Non-pigmented ciliary epithelial cell (primary cell): ENCODE measurements at places on chromosomes 3 and 15.

GRCh38 chr15:49383266-49383665, 39.8 kb upstream of the FGF7 start:
- DNase-seq: no peak

DNA sequence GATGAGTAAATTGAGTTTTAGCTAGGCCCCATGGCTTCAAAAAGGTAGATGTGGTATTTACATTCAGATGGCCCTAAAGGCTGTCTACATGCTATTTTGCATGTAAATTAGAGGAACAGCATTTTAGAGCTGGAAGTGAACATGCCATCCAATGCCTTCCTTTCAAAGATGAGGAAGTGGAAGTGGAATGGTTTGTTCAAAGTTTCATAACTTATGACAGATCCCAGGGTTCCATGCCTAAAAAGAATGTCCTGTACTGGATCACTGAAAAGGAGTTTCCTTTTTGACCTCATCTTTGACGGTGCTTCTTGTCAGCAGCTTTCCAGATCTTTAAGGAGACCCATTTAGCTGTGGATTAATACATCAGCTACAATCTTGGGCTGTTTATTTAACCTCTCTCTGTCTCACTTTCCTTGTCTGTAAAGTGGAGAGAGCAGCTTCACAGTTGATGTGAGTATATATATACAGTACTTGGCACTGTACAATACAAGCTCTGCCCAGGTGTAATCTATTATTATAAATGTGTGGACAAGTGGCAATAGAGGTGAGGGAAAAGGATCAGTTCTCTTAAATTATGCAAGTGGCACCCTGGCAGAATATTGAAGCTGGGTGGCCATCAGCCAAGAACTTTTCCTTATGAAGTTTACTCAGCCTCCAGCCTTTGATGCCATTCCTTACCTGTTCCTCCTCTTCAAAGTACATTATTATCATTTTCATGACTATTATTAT, 68.7 kb upstream of the GOLGA8B start:
- DNase-seq: no peak

DNA sequence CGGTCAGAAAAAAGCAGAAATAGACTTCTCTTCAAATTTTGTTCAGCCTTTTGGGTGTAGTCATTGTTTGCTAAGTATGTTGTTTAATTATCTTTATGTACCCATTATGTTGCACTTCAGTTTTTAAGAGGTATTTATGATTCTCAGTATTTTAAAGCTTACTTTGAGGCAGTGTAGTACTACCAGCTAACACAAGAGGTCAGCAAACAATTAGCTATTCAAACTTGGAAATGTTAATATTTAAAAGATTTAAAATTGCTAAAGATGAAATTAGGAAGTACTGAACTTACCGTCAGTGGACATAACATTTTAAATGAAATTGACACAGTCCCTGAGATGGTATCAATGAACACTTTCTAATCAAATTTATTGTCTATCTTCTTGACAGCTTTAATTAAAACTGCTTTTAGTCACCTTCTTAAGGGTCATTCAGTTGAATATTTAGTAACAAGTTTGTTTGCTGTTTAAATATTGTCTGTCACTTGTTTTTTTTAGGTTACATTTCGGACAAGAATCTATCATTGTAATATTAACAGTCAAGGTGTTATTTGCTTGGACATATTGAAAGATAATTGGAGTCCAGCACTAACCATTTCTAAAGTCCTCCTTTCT, 28.1 kb downstream of the NKIRAS1 start:
- no peak for DNase-seq

DNA sequence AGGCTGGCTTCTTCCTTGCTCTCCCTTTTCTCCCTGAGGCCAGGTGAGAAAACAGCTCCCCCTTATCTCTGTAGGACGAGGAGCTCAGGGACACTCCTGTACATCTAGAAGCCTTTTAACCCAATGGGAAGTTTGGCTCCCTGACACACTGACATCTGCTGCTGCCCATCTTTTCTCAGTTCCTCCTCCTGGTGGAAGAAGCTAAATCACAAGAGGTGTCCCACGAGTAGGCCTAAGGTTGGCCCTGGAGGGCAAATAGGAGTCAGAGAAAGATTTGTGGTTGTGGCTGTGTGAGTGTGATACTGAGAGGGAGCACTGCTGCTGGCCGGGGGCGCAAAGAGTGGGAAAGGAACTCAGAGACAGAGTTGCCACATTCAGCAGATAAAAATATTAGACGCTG, 49.5 kb downstream of the ARHGAP31 start:
- DNase-seq: no peak

GRCh38 chr3:17166369-17166768, 281.6 kb downstream of the PLCL2 start:
- DNase-seq: no peak

- peak; percentile 89 for DNase-seq
These were observed 76.7 kb downstream of the ARNT2 start for GRCh38 chr15:80480909-80481308.

GRCh38 chr3:185517387-185518130, 18.7 kb upstream of the TMEM41A start:
- DNase-seq: no peak

GRCh38 chr3:42764115-42764514, 8.9 kb downstream of the CCDC13 start:
- no peak for DNase-seq

DNA sequence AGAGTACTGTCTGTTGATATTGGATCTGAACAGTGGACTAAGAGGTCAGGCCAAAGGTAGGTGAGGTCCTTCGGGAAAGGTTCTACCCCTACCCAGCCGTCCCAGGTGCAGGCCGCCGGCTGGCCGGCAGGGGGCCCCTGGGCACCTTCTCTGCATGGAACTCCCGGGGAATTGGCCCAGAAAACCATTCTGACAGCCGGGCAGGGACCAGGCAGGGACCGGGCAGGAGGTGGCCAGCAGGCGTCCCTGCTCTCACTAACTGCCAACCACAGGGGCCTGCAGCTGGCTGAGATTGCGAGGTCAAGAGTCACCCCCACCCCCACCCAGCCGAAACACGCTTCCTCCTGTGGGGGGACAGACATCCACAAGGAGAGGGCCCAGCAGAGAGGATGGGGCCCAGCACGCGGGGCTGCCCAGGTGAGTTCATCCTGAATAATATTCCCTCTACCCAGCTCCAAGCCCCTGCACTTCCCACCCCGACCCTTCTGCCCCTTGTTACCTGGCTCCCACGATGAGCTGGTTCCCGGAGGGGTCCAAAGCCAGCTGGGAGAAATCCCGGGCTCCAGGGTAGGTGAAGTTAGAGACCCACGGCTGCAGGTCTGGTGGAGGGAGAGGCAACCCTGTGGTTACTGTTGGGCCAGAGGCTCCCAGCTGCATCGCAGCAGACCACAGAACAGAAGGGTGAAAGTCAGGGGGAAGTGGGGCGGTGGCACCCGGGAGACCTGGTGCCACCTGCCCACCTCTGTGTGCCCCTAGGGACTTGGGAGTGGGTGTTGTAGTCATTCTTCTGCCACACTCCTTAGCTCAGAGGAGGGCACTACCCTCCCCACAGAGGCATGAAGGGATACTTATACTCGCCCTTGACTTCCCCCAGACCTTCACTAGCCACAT, 84.4 kb downstream of the SEMA5B start:
- DNase-seq: no peak

DNA sequence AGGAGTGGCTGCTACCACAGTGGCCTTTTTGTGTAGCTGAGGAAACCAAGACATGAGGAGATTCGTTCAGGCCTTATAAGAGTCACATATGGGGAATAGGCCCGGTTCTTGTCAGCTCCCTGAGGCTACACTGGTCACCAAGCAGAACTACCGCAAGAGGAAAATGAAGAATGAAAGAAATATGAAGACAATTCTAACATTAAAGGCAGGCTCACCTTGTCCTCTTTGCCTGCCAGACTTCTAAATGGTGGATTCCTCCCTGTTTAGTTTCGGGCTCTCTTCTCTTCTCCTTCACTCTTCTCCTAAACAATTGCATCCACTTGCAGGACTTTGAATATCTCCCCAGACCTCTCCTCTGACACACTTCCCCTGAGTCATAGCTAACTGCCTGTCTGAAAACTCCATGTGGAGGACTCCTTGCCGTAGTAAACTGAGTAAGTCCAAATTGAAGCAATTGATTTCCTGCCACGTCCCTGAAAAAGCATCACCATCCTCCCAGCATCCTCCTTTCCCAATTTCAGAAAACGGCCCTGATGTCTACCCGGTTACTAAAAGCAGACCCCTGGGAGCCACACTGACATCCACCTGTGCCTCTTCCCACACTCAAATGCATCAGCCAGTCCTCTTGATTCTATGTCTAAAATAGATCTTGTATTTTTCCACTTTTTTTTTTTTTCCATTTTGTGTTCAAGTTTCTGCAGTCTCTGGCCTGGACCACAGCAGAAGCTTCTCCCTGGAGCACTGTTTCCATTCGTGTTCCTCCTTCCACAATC, 30.3 kb upstream of the VEPH1 start:
- peak; percentile 86 for DNase-seq

GRCh38 chr15:65072027-65072426, 4.2 kb upstream of the RASL12 start:
- DNase-seq: no peak

- no peak for DNase-seq
These were observed 62.5 kb downstream of the RPN1 start for GRCh38 chr3:128588147-128588546.

DNA sequence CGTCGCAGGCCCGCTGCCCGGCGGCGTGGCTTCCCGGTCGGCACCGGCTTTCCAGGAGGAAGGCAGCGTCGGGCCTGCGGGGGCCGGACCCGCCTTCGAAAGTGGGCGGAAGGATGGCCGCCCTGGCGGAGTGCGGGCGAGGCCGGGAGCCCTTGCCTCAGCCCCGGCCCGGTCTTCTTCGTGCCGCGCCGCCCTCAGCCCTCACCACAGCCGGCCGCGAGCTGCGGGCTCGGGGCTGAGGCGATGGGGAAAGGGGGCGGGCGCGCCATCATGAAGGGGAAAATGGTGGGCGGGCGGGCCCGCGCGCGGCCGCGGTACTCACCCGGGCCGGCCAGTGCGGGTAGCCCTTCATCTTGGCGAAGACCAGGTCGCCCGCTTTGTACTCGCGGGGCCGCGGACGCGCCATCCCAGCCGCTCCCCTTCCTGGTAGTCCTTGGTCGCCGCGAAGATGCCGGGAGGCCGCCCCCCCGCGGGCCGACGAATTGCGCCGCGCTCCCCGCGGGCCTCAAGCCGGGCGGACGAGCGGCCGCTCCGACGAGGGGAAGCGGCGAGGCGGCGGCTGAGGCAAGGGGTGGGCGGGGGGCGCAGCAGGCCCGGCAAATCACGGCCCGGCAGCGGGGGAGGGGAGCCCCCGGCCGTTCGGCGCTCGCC, 489 bp downstream of the HDGFL3 start:
- no peak for DNase-seq

DNA sequence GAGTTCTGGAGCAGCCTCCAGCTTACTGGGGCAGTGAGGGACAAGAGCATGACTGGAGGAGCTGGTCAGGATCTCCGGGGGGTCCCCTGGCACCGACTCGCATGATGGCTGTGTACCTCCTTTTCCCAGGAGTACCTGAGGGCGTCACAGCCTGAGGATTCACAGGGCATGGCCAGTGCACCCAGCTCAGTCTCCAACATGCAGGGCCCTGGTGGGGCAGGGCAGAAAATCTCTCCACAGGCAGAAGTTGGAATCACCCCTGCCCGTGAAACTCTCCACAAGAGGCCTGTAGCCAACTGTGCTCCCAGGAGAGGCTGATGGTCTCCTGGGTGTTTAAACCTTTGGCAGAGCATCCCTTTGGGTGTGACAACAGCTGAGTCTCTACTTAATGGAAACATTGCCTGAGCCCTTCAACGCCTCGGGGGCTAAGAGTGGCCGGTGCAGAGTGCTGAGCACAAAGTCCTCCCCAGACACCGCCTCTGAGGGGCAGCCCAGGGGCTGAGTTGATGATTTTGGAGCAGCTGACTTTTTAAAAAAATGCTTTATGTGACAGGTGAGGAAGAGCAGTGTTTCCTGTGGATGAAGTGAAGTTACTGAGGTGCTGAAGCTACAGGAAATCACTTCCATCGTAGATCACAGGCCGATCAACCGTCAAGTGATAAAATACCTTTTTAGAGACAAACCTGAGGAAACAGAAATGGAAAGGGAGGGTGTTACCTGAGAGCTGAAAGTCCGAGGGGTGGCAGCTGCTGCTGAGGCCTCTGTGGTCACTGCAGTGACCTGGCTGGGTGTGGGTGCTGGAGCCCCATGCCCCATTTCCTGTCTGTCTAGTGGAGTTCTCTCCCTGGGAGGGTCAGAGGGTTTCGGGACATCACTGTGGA, 21.9 kb upstream of the CXCR6 start:
- no peak for DNase-seq
